ENCODE measurements at places on chromosomes 6 and 20.
A peak's percentile ranks its signal among the peaks of the same experiment; 100 is the strongest.

- DNase-seq, result no peak
Measured at GRCh38 chr6:36350681-36351571, 14.2 kb upstream of the BNIP5 start.

DNA sequence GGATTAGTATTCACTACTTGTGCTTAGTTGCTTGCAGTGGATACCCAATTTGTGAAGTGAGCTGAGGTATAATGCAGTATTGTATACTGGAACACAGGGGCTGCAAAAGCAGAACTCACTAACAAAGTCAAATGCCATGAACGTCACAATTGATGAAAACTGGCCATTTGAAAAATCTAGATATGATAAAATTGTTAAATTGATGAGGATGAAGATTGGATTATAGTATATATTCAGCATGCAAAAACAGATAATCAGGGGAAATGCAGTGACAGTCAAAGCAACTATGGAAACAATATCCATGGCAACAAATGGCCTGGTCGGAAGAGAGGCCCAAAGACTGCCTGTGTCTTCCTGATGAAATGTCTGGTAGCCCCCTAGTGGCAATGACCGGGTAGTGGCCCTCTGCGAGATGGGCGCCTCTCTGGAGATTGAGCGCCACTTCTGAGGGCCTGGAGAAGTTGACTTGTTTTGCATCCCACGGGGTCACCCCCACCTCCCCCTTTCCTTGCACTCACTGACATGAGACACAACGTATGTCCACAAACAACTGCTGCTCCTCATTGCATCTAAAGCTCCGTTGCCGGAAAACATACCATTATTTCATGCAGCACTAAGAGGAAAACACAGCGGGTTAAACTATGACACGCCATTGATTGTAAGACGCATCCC, 43.6 kb downstream of the C6orf15 start:
- DNase-seq, result peak; percentile 49

GRCh38 chr20:20404633-20405032, 36.7 kb downstream of the INSM1 start:
- no peak for DNase-seq

DNA sequence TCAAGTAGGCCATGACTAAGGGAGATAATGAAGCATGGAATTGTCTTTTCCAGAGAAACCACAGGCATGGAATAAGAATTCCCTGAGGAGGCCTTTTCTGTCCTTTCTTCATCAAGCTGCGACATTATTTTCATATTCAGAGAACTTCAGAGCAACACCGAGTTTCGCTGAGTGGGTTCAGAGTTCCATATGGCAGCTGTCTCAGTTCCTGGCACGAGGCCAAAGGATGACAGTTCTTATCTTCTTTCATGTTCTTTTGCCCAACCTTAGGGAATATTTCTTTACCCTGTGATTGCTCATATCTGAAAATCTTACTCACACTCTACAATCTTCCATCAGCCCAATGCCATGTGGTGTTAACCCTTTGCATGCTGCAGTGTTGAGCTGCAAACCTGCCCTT, 135.3 kb upstream of the BMP2 start:
- no peak for DNase-seq

- DNase-seq, result no peak
Measured at GRCh38 chr6:21123507-21124436, 469.8 kb upstream of the SOX4 start.

DNA sequence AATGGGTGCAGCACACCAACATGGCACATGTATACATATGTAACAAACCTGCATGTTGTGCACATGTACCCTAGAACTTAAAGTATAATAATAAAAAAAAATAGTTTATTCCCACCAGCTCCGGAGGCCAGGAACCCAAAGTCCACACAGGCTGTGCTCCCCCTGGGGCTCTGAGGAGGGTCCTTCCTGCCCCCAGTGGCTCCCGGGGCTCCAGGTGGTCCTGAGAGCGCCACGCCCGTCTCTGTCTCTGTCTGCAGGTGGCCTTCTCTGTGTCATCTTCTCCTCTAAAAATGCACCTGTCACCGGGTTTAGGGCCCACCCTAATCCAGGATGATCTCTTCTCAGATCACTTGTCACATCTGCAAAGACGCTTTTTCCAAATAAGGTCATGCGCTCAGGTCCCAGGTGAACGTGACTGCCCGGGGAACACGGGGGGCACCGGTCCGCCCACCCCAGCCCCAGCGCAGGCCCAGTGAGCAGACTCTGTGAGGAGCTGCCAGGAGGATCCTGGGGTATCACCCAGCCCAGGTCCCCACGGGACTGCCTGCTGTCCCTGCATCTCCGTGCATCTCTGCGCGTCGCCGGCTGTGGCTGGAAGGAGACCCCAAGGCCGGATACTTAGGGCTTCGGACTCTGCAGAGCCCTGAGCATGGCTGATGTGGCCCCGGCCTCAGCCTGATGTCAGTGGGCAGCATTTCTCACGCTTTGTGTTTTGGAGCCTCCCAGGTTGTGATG, 11.8 kb downstream of the SLCO4A1 start:
- DNase-seq, result no peak

DNA sequence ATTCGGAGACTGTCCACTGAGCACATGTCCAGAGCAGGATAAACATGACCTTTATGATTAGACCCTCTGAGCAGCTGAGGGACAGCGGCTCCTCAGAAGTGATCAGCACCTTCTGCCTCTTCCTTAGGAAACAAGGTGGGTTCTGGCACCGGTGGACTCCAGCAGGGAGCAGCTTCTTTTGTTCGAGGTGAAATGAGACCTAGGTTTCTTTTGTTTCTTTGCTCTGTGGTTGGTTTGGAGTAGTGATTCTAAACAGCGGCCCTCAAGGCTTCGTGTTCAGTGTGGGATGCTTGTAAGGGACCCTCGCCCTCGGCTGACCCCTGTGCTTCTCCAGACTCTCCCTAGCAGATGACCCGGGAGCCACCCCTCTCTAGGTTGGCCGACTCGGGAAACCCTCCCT, 14.6 kb upstream of the FRMD1 start:
- DNase-seq, result no peak

- DNase-seq, result no peak
Measured at GRCh38 chr6:11628562-11628961, 91.0 kb downstream of the TMEM170B start.

- no peak for DNase-seq
Measured at GRCh38 chr20:25125636-25126035, 43.7 kb upstream of the VSX1 start.

GRCh38 chr6:84028350-84028749, 5.2 kb upstream of the MRAP2 start:
- DNase-seq, result no peak

- no peak for DNase-seq
Measured at GRCh38 chr6:20236909-20237600, 24.8 kb upstream of the MBOAT1 start.

GRCh38 chr20:9807136-9807535, 31.7 kb downstream of the PAK5 start:
- no peak for DNase-seq

DNA sequence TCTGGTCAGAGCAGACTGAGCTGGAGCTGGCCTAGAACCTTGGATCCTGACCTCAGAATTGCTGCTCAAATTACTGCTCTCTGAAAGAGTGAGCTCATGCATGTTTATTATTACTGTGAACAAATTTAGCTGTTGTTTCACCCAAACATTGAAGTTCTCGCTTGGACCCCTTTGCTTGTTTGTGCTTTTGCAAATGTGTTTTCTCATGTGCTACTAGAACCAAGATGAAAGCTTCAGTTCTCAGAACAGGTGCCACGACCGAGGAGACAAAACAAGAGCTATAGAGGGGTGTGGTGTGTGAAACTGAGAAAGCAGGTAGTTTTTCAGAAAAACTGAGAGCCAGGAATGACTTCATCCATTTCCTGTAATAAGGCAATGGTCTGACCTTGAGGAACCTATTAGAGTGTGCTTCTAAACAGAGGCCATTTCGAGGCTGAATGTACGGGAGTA, 50.0 kb upstream of the ESR1 start:
- no peak for DNase-seq

- DNase-seq, result no peak
Measured at GRCh38 chr20:17666481-17666880, 15.6 kb downstream of the RRBP1 start.

DNA sequence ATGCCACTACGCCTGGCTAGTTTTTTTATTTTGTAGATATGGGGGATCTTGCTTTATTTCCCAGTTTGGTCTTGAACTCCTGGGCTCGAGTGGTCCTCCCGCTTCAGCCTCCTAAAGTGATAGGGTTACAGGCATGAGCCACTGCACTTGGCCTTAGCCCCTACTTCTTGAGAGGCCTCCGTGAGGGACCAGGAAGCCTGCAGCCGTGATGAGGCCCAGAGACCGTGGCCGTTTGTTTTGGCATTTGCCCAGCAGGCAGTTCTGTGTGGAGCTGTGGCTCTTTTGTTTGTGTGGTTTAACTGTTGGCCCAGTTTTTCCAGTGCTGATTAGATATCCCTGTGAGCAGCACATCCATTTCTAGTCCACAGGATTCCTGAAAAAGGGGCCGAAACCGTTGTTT, 39.8 kb downstream of the SRSF3 start:
- no peak for DNase-seq

DNA sequence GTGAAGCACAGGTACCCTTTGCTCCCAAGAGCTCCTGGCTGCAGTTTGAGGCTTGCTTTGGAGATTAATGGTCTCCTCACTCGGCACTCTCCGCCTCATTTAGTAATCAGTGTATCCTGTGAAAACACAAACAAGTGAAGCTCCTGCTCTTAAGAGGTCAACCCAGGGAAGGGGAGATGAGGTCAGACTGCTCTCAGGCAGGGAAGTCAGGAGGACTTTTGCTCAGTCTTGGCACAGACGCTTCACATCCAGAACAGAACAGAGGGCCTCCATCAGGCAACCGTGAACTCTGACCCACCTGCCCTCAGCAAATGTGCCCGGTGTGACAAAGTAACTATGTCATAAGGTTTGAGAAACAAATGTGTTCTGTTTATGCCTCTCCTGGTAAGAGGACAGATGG, 428.8 kb upstream of the JARID2 start:
- DNase-seq, result no peak

DNA sequence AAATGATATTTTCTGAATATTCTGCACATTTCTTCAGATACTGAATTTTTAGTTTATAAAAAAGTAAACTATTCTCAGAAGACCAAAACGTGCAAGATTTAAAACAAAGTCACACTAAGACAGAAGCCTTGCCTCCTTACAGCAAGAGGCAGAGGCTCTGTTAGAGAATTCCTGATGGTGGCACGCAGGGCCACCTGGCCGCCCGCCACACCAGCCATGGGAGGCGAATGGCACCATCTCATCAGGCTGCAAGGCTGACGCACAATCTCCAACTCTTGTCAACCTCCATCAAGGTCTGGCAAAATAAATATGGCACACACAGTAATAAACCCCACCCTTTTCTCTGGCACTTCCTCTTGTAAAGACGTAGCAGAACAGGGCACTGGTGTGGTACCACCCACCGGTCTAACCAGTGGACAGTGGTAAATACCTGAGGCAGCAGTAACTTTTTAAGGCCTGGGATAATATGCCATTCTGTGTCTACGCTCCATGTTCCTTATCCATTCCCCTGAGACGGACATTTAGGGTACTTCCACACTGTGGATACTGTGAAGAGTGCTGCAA, 111.4 kb downstream of the WDR27 start:
- DNase-seq, result no peak

DNA sequence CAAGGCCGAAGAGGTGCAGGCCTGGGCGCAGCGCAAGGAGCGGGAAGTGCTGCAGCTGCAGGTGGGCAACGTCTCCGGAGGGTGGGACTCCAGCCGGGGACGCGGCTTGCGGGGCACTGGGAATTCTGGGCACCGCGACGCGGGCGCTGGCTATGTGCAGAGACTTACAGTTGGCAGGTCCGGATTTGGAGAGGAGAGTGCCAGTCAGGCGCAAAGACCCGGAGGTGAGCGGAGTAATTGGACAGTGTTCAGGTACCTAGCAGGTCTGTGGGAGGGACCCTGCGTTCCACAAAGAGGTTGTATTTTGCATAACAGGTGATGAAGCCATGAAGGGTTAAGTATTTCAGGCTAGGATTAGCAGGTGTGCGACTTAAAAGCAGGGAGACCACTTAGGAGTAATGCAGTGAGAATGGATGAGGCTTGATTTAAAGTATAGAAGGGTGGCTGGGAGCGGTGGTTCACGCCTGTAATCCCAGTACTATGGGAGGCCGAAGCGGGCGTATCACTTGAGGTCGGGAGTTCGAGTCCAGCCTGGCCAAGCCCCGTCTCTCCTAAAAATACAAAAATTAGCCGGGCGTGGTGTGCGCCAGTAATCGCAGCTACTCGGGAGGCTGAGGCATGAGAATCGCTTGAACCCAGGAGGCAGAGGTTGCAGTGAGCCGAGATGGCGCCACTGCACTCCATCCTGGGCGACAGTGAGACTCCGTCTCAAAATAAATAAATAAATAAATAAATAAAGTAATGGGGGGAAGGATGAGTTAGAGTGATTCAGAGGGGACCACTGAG, 1.0 kb downstream of the MRPS26 start:
- no peak for DNase-seq

DNA sequence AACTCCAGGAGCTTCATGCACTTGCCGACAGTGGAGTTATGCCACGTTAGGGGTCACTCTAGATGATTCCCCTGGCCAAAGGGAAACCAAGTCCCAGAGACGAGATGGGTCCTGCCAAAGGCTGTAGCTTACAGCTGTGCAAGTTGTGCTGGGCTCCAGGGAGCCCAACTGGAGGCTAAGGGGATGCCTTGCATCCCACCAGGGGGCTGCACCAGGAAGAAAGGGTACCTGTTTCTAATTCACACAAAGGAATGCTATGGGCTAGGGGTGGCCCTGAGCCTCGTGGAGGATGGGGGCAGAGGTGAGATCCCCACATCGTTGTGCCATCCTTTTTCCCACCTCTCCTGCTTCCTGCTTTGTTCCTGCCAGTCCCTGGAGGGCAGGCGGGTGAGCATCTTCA, 23.7 kb upstream of the SCRT2 start:
- no peak for DNase-seq

DNA sequence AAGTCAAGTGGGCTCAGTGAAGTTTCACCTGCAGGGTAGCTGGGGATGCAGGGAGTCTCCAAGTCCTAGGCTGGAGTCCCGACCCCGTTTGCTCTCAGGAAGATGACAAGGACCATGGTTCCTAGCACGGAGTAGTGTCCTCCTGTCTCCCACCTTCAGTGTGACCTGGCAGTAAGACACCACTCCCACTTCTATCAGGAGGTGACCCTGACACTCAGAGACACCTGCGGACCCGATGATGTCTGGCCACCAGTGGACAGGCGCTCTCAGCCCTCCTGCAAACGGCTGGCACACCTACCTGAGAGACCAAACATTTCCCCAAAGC, 1.1 kb downstream of the SOD2 start:
- no peak for DNase-seq

Data from activated T-helper 9 cell treated with anti-CD3 and anti-CD28 coated beads, Interleukin-2, amount 50 U/mL, for 16 hours (primary cell).